MG63 (cell line): ENCODE measurements at places on chromosomes 2 and 18.

DNA sequence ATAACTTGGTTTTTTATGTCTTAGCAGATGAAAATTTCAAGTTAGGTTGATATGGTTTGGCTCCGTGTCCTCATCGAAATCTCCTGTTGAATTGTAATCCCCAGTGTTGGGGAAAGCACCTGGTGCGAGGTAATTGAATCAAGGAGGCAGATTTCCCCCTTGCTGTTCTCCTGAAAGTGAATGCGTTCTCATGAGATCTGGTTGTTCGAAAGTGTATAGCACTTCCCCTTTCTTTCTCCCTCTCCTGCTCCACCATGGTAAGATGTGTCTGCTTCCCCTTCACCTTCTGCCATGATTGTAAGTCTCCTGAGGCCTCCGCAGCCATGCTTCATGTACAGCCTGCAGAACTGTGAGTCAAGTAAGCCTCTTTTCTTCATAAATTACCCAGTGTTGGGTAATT lies 242.1 kb upstream of the TNP1 start:
- no peak for DNase-seq

DNA sequence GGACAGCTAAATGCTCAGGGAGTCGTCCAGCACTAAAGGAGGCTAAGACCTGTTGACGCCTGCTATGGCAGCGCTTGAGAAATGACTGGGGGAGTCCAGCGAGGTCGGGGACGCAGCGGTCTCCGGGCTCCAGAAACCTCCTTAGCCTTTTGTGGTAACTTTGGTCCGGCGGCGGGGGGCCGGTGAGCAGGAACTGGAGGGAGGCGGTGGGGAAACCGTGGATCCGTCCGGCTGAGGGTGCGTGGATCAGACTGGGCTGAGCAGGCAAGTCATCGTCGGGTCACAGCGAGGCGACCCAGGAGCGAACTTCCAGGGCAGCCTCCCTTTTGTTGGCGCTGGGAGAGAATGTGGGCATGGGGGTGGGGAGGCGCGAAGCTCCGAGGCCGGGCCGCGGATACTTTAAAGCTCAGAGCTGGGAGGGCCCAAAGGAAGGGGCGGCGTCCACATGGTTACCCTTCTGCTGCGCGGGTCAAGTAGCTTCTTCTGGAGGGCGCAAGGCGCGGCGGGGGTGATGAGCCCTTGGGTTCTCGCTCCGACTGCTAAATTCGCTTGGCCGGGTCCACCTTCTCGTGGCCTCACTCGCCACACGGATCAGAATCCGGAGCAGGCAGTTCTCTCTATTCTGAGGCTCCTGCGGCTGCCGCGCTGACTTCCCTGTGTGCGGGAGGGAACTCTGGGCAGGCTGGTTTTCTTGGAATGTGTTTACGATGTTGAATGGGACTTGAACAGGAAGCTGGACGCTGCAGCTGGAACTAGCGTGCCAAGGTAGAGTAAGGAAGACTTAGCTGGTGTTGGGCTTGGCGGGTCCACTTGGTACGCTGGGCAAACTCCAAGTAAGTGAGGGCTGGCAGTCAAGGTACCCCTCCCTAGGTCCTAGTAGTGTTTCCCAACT lies 920 bp downstream of the GULP1 start:
- peak; percentile 98 for DNase-seq

DNA sequence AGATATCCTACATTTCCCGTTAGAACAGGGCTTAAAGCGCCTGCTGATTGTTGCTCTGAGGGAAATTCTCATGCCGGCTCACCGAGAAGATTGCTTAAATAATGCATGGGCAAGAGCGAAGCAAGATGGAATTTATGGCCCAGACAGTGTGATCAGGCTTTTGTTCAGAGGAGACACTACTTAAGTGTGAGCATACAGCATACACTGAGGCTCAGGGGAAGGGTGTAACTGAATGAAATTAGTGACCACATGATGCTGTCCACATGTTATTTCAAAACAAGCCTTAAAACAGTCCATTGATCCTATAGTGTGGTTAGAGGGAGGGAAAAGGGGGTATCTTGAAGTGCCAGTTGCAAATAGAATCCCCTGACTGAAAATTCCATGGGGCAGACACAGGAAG lies 125.5 kb downstream of the RAPGEF4 start:
- no peak for DNase-seq

- no peak for DNase-seq
Observed at GRCh38 chr2:46569061-46569560, 89.7 kb downstream of the TMEM247 start.

DNA sequence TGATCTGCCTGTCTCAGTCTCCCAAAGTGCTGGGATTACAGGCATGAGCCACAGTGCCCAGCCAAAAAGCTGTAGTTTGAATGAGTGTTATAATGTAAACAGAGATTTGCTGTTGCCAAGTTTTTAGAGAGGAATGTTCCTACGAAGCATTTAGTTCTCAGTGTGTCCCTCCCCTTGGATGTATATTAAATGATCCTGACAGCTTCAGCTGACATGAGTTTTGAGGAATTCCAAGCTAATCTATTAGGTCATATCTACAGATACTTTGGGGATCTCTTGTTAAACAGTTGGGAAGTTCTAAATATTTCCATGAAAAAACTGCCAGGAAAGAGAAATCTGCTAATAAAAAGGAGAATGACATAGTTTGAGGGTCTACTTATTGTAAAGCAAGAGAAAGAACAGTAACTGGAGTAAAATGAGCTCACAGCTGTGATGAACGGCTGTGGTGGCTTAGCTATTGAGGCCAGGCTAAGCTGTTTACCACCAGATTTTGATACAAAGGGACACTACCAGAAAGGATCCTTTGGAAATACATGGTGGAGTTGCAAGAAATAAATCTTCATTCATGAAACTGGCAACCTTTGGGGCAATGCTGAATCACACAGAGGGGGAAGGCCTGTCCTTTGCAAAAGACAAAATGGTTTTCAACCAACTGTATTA lies 2.6 kb upstream of the STON1 start:
- DNase-seq, result peak; percentile 33

GRCh38 chr2:153819501-153819900 lies 52.2 kb upstream of the GALNT13 start:
- no peak for DNase-seq

- DNase-seq, result no peak
Observed at GRCh38 chr2:16081316-16082200, 141.2 kb downstream of the MYCN start.

- DNase-seq, result peak; percentile 15
Observed at GRCh38 chr2:70340761-70341476, 39.1 kb upstream of the FAM136A start.

DNA sequence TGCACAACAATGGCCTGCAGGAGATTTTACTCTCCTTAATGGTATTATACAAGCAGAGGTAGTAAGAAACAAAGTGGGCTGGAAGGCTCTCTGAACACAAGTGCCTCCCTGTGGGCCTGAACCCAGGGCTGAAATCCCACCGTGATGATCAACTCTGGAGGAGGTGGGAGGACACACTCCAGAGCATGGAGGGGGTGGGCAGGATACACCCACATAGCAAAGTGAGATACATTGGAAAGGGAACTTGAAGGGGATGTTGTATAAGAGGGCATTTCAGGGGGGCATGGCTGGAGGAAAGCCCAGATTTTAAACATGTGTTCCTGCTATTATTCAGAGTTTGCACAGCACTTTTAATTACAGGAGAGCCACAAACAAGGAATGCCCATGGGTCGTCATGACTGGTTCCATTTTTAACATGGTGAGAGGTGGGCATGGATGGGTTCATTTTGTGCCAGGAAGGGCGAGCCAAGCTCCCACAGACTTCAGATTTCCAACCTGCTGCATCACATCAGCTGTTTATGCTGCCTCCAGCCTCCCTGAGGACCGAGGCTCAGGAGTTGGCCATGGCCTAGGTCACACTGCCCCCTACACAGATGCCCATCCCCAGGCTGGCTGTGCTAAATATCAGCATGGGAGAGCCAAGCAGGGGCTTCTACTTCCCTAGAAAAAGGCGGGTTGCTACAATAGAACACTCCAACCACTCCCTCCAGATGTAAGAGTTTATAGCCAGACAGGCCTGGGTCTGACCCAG lies 416.2 kb upstream of the ID2 start:
- DNase-seq, result no peak

DNA sequence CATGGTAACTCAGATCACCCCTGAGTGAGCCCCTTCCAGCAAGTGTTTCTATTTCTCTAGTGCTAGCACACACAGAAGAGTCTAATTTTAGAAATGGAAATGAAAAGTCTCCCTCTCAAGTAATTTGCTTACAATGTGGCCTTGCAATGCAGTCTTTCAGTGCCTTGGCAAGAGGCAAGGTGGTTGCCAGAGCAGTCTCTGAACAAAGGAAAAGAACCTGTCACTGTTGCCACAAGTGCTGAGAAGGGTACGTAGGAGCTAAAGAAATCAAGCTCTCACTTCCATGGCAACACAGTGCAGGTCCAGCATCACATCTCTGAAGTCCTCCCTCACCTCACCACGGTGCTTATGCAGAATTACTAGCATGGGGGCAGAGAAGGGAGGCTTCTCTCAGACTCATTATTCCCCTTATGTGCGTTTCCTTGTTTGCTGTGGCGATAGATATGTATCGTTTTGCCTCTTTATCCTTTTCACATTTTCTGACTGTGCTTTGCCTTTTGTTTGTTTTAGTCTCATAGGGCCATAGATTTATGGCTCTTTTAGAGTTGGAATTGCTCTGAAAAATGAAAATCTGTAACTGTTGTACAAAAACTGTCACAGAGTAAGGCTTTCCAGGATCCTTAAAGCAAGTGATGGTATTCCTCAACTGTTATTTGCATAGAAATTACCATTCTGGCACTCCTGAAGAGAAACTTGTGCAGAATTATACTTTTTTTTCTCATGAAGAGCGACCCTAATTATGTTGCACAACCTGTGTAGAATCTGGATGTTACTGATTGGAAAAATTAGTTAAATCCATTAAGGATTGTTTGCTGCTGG lies 164.8 kb downstream of the CCDC85A start:
- no peak for DNase-seq

- no peak for DNase-seq
Observed at GRCh38 chr18:31710826-31711225, 26.4 kb upstream of the B4GALT6 start.

GRCh38 chr2:171600126-171600525 lies 77.9 kb downstream of the CYBRD1 start:
- no peak for DNase-seq

DNA sequence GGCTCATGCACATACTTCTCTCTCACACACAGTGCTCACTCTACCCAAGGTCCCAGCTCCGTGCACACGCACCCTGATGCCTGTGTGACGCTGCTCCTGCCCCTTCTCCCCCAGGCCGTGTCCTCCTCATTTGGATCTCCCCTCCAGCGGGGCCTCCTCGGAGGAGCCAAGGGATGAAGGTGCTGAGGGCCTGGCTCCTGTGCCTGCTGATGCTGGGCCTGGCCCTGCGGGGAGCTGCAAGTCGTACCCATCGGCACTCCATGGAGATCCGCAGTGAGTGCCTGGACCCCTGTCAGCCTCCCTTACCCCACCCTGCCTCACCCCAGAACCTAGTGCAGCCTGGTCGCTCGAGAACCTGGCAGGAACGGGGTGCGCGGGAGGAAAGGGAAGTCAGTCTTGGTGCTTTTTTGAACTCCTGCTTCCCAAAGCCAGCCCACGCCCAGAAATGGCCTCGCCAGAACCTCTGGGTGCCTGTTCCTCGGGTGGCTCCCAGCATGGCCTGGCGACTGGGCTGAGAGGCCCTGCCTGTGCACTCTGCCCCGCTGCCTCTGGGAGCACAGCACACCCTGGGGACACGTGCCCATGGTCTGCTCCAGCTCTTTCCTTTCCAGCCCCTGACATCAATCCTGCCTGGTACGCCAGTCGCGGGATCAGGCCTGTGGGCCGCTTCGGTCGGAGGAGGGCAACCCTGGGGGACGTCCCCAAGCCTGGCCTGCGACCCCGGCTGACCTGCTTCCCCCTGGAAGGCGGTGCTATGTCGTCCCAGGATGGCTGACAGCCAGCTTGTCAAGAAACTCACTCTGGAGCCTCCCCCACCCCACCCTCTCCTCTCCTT lies at the start of gene PRLH:
Gene PRLH (plus strand): TSS at position 174 of the 835 bp plus-strand sequence. CDS start 0 bp downstream, at position 174.
- no peak for DNase-seq

DNA sequence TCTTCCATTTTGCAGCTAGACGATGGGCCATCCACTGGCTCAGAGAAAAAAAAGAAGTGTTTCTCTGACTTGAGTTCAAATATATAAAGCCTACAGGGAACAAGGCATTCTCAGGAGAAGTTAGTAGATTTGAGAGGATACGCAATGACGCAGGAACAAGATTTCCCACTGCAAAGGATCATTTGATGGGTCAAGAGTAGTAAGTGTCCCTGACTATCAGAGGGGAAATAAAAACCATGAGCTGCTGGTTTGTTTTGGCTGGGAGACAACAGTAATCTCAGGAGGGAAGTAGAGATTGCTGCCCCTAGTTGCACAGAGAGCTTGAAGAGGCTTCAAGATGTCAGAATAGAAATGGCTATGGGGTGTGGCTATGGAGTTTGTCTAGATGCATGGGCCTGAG lies 22.3 kb upstream of the MYO1B start:
- DNase-seq, result no peak

DNA sequence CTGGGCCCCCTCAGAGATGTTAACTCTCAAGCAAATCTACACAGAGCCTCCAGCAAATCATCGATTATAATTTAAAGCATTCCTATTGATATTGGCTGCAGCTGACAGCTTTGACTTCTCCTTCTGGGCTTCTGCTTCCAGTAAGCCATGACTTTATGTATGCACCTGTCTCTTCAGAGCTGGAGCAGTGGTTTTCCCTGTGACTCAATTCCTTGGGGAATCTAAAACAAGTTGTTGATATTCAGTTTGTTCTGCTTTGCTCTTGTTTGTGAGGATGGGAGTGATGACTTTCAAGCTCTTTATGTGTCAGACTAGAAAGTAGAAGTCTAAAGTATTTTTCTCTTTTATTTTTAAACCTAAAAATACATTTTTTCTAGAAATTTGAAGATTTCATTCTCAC lies 45.1 kb upstream of the TNP1 start:
- DNase-seq, result no peak

DNA sequence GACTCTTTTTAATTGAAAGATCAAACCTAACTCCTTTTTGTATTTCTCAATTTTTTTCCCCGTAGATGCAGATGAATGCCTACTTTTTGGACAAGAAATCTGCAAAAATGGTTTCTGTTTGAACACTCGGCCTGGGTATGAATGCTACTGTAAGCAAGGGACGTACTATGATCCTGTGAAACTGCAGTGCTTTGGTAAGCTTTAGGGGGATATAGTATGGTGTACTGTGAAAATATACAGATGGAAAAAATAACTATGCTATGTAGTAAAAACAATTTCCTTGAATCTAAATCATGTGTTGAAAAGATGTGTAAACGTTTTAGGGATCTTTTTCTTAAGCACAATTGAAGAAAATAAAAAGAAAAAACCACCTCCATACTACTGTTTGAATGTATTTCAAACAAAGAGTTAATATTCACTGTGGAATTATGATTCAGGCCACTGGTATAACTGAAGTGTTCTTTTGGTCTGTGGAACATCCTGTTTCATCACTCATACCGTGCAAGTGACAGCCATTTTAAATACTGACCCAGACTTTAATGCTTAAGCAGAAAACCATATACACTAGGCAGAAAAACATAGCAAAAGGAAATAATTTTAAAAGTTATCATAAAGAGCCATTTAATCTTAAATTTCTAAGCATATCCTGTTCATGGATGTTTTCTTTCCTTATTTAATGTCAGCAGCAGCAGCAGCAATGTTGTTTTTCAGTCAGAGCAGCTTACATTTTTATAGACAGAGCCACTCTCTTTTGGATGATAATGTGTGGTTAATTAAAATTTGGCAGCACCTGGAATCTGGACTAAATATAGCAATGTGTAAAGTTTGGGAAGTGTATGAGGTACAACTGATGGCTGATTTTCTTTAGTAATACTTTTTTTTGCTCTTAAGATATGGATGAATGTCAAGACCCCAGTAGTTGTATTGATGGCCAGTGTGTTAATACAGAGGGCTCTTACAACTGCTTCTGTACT lies 112.8 kb upstream of the RASGRP3 start:
- no peak for DNase-seq

- peak; percentile 88 for DNase-seq
Observed at GRCh38 chr18:44537526-44537925, 143.2 kb upstream of the SETBP1 start.
